CD4-positive, alpha-beta T cell treated with Interleukin-2 at 100 ng/mL for 4 hours (primary cell): ENCODE measurements at places on chromosomes 2 and 18.

DNA sequence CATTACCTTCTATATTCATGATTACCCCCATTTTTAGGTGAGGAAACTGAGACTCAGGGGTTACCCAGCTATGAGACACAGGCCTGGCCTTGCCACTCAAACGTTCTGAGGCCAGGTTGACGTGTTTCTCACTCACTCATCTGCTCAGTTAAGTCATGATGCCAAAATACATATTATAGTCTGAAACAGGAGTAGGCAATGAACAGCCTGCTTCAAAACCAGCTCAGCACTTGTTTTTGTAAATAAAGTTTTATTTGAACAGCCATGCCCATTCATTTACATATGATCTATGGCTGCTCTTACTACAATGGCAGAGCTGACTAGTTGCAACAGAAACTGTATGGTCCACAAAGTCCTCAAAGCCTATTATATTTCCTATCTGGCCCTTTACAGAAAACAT is 74.1 kb upstream of the SMAD2 start:
- DNase-seq: no peak

DNA sequence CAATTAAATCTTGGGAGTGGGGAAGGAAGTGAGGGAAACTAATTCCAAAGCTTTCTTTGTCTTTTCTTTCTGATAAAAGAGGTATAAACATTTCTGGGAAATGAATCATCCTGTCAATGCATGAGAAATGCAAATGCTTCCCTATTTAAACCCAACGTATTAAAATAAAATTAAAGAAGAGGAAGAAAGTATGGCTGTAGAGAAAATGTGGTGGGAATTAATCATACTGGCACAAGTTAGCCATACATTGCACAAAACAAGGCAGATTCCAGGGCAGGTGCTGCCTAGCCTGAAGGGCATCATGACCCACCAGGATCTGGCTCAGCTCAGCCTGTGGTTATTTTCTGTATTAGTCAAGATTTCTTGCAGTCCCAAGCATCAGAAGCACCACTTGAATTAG is 338.0 kb downstream of the NYAP2 start:
- DNase-seq: no peak

DNA sequence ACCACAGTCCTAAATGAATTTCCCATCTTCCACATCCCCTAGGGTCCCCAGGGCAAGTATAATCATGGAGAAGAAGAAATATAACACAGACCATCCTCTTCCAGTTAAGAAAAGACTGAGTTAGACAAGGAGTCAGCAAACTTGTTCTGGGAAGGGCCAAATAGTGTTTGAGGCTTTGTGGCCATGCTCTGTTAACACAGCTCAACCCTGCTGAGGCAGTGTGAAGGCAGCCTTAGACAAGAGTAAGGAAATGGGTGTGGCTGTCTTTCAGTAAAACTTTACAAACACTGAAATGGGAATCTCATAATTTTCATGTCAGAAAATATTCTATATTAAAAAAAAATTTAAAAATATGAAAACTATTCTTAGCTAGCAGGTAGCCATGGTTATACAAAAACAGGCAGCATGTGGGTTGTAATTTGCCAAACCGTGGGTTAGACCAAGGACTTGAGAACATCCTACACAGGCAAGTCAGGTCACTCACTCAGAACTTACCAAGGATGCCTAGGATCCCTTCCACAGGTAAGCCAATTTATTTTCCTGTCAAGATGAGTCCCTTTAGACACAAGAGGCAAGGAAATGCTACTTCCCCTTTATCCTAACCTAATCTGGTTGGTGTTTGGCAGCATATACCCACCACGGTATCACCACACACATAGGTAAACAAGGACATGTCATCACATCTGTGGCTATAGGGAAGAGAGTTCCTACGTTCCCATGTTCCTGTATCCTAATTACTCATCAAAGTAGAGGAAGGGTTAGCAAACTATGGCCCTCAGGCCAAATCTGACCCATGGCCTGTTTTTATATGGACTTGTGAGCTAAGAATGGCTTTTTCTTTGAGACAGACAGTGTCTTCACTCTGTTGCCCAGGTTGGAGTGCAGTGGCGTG is 31.9 kb downstream of the C2orf74 start:
- DNase-seq: peak; percentile 29

DNA sequence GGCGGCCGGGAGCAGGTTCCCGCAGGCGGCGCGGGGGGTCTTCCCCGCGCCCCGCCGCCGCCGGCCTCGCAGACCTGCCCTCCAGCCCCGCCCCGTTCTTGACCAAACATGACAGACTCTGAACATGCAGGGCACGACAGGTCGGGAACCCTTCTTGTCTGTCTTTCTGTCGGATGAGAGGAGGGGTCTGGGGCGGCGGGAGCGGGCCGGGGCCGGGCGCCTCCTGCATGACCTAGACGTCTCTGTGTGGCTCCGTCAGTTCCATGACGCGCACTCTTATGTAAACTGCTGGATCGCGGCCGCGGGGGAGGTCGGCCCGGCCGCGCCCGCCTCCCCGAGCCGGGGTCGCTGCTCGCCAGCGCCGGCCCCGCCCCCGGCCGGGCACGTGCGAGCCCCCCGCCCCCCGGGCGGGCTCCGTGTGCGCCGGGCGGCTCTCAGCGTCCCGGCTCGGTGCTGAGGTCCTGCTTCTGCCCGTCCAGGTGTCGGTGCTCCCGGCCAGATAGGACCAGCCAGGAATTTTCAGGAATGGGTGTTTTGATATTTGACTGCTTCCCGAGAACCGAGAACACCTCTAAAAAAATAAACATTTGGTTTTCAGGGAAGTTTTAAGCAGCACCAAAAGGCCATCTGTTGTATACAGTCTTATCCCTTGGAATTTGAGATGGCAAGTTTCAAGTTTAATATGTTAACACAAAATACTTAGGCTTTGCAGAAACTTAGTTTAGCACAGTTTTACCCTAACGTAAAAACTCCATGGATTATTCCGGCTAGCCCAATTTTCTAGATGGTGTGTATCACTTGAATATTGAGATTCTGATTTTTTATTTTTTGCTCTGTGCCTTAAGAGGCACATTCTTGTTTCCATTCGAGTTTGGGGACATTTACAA is 733 bp downstream of the ZC3H6 start:
- DNase-seq: peak; percentile 75

DNA sequence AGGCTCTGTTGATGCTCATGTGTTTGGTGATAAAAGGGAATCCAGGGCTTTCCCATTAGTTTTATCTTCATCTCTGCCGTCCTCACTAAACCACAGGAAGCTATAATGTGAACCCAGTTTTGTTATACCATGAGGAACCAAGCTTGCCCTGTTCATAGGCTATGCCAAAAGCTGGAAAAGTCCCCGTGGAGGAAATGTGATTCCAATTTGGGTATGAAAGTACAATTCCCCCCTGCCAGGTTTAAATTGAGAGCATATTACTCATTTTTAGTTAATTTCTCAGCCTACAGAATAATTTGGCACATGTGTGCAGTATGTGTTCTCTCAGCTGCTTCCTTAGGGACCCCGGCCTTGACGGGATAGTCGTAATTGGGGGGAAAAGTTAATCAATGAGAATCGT is 327.4 kb downstream of the RND3 start:
- DNase-seq: no peak

- no peak for DNase-seq
These were observed 69.6 kb downstream of the PID1 start for GRCh38 chr2:229201521-229201920.

- DNase-seq: no peak
These were observed 20.6 kb downstream of the SMAD7 start for GRCh38 chr18:48929941-48930713.

- DNase-seq: no peak
These were observed 101.4 kb downstream of the NFATC1 start for GRCh38 chr18:79496978-79497637.

DNA sequence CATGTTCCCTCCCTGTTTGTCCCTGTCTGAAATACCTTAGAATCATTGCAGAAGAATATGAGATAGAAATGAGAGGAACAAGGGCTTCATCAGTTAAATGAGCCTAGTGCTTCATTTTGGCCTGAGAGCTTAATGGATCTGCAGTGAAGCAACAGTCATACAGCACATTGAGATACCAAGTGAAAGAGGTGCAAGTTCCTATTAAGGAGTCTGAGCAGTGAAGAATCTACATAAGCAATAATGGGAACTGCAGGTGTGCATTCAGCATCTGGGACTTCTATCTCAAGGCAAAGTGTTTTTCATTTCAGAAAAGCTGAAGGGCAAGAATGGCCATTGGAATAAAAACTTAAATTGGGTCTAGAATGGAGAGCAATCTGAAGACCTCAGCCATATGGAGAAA is 323.2 kb upstream of the SLC39A10 start:
- DNase-seq: no peak

GRCh38 chr2:6948677-6949351 is 31.6 kb downstream of the RNF144A start:
- DNase-seq: no peak

GRCh38 chr2:124693156-124693555 is 668.1 kb downstream of the CNTNAP5 start:
- DNase-seq: no peak
